ENCODE measurements at places on chromosomes 1 and 21. TPM values are rescaled to one million over a fixed set of nuclear protein-coding genes. Genes with fewer than 3 reads are reported as not detected.

The IL22RA1 gene
- total RNA-seq, result 2.7 TPM

The OR10Z1 gene
- not detected for total RNA-seq

The UBASH3A gene
- not detected for total RNA-seq

The CFAP107 gene
- total RNA-seq, result not detected

The ZNF691 gene
- 4.4 TPM for total RNA-seq

The HEYL gene
- total RNA-seq, result not detected

All from nasal cavity respiratory epithelium epithelial cell of viscerocranial mucosa (primary cell).